ENCODE measurements at places on chromosomes 13 and 19.
A peak's percentile ranks its signal among the peaks of the same experiment; 100 is the strongest.

DNA sequence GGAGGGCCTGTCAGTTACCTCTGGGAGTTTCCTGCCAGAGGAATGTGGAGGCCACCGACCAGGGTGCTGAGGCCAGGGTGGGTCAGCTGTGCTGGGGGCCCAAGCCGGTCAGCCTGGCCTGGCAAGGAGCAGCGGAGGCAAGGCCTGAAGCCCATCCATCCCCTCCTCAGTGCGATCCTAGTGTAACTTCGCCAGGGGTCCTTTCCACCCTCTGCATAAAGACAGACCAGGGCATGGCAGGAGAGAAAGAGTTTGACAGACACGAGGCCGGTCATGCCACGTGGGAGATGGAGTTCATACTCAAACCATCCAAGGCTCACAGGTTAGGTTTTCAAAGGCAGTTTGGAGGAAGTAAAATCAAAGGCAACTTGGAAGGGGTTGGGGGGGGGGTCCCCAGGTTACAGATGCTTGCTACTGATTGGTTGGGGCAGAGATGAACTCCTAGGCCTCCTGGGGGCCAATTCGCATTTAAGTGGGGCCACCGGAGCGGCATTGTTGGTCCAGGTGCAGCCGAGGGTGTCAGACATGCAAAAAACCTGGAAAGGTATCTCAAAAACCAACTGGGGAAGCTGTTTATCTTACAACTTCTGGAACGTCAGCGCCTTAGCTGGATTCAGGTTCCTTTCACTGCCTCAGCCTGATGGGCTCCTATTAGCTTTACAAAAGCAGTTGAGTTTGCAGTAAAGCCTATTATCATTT is 36.8 kb upstream of the DPRX start:
- no peak for DNase-seq

GRCh38 chr19:1748873-1749341 is 4.4 kb upstream of the ONECUT3 start:
- no peak for DNase-seq

DNA sequence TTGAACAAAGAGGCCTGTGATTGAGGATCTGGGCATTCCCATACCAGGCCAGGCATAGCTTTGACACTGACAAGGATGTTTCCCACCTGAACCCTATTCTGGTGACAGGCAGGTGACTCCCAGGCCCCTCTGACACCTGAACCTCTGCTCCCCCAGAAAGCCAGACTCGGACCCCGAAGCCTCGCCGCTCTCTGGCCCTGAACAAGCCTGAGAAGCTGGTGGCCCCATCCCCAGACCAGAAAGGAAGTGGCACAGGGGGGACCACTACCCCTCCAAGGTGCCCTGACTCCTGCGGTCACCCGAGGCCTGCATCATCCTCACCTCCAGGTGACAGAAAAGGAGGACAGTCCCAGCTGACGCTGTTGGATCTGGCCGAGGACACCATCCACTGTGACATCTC is 14.7 kb downstream of the SIX5 start:
- DNase-seq = no peak

GRCh38 chr13:112052213-112052612 is 14.7 kb upstream of the SOX1 start:
- no peak for DNase-seq

DNA sequence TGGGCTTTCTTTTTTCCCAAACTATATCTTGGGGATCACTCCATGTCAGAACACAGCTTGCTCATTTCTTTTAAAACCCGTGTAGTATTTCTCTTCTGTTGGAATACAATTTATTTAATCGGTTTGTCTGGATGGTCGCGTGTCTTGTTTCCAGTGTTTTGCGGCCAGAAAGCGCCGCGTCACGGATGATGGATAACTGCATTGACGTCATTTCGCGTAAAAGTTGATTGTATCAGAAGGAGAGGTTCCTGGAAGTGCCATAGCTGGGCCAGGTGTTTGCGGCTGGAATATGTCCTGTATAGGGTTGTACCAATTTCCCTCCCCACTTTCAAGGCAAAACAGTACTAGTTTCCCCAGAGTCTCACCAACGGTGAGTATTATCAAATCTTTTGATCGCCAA is 9.7 kb downstream of the ACTL9 start:
- DNase-seq = no peak

GRCh38 chr13:66805657-66806056 is 424.5 kb downstream of the PCDH9 start:
- DNase-seq = no peak

DNA sequence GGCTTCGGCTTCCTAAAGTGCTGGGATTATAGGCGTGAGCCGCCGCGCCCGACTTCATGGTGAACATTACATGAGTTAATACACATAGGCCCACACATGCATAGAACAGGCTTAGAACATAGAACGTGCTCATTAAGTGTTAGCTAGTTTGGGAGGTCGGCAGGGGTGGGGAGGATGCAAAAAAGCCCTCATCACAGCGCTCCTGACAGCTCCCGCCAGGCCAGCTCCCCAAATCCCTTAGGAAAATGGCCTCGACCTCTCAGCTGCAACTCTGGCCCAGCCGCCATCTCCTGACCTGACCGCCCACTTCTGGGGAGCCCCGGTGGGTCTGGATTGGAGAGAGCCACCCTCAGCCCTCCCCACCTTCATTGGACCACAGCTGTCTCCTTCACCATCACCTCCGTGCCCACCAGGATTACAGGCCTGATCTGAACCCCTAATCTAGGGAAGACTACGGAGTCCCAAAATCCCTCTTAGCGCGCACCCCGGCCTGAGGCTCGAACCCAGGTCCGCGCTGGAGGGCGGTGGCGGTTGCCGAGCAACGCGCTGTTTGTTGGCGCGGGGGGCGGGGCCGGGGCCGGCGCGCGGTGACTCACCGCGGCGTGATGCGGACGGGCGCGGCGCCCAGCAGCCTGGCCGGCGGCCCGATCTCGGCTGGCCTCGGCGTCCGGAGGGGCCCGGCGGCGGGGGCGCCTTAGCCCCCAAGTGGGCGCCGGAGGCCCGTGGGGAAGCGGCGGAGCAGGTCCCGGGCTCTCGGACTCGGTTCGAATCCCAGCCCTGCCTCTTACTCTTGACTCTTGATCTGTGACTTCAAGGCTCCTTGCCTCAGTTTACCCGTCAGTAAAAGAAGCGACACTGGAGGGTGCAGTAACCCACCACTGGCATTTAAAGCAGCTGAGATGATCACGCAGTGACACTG is 26.7 kb upstream of the NANOS3 start:
- peak; percentile 69 for DNase-seq

GRCh38 chr19:57377498-57378146 is 12.0 kb upstream of the ZNF548 start:
- no peak for DNase-seq

- DNase-seq = no peak
Observed at GRCh38 chr13:106558527-106558926, 9.4 kb downstream of the ARGLU1 start.

DNA sequence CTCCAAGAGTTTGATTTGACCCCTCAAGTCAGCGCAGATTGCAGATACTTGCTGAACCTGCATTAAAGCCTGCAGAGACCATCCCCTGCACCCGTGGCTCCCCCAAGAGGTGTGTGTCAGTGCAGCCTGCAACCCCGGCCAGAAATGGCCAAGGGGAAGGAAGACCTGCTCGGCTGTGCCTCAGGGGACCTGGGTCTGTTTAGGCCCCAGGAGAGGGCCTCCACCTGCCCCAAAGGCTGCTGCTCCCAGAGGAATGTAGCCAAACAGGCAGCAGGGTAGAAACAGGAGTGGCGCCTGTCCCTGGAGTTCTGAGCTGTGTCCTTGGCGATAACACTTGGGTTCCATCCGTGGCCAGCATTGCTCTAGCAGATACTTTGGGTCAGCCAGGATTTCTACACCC is 8.0 kb downstream of the POP4 start:
- no peak for DNase-seq

DNA sequence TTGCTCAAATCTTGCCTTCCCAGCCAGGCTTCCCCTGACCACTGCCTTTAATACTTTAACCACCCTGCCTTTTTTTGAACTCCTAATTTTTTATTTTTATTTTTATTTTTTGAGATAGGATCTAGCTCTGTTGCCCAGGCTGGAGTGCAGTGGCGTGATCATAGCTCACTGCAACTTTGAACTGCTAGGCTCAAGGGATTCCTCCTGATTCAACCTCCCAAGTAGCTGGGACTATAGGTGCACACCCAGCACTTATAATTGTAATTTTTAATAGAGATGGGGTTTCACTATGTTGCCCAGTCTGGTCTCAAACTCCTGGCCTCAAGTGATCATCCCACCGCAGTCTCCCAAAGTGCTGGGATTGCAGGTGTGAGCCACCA is 21.7 kb upstream of the FBXO27 start:
- no peak for DNase-seq
